Inflammatory macrophage (primary cell): ENCODE measurements at places on chromosomes 13 and 19.

GRCh38 chr19:12139269-12139668 is 881 bp downstream of the ZNF20 start:
- no peak for DNase-seq

DNA sequence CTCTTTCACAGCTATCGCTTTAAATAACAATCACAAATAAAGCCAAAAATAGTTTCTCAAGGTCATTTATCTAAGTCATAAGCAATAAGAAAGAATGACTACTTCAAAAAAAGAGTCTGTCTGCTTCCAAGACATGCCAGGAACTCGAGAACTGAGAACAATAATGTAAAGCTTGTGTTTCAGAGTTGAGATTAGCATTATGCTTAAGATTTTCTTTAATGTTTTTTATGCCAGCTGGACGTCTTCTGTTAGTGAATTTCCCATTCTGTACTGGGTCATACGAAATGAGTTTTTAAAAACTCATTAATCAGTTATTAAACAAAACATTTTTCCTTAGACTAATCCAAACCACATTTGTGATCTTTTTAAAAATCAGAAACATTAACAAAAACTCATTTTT is 3.2 kb upstream of the SPRYD7 start:
- DNase-seq, result no peak

GRCh38 chr13:46738766-46739165 is 58.2 kb downstream of the ESD start:
- no peak for DNase-seq

GRCh38 chr13:35598233-35598632 is 121.7 kb upstream of the MAB21L1 start:
- no peak for DNase-seq

DNA sequence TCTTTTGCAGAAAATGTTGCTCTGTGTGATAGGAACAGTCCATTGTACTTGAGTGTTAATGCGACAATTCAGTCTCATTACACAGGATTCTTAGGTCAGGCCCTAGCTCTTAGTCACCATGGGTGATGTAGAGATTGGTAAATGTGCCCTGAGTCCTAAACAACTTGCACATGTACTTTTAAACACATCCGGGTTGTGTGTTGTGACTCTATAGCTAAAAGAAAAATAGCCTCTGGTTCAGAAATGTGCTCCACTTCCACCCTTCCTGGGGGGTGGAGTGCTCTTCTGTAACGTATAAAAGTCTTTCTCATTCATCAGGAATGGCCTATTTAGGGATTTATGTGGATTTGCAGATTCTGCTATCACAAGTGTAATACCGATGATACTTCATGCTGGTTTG is 5.2 kb downstream of the SPATA13 start:
- DNase-seq, result no peak

- DNase-seq, result no peak
Observed at GRCh38 chr13:79522583-79522982, 41.6 kb downstream of the NDFIP2 start.

GRCh38 chr19:45423589-45424190 is at the start of gene ERCC1:
Gene ERCC1, minus strand, starts transcription at chr19:45423917. Its CDS starts 543 bp downstream, at chr19:45423374.
- DNase-seq, result peak; percentile 95

- DNase-seq, result no peak
Observed at GRCh38 chr19:45420356-45420755, 3.4 kb downstream of the ERCC1 start.

- no peak for DNase-seq
Observed at GRCh38 chr13:104831831-104832230, 1703.6 kb downstream of the EFNB2 start.

GRCh38 chr19:35105411-35106290 is 10.0 kb upstream of the FXYD3 start:
- no peak for DNase-seq

- peak; percentile 42 for DNase-seq
Observed at GRCh38 chr13:76724421-76724820, 161.8 kb downstream of the KCTD12 start.

DNA sequence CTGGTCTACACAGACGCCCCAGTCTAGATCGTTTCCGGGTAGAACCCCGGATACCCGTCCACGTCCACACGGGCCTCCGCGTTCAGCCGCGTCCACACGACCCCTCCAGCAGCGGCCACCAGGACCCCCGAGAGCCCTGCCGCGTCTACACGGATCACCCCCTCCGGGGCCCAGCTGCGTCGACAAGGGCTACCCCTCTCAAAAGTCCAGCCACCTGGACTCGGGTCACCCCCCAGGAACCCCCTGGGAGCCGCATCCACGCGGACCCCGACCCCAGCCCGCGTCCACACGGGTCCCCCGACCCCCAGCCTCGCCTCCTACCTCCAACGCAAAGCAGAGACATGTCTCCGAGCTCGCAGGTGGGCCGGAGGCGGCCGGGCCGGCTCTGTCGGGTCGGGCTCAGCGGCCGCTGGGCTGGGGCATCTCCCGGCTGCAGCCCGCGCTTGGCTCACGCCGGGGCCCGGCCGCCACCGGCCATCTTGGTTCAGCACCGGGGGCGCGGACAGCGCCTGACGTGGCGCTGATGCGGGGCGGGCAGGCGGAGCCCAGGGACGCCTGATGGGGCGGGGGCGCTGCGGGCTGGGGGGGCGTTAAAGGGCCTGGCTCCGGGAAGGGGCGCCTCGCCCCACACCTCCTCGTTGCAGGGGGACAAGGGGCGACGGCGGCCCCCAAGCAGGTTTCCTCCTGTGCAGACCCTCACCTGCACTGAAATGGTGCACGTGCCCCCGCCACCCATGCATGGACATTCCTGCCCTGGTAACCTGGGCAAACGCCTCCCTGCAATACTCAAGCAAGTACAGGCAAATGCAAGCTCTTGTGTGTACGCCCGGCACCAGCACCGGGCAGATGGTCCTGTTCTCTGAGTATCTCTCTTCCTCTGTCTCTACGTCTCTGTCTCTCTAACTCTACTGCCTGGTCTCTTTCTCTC is at the start of gene UNC13A:
Gene UNC13A (minus strand): TSS at position 498 of the 928 bp plus-strand sequence. CDS start 155 bp downstream, at position 343.
- peak; percentile 25 for DNase-seq

GRCh38 chr19:55301459-55302317 is 17.9 kb downstream of the BRSK1 start:
- DNase-seq, result peak; percentile 82

DNA sequence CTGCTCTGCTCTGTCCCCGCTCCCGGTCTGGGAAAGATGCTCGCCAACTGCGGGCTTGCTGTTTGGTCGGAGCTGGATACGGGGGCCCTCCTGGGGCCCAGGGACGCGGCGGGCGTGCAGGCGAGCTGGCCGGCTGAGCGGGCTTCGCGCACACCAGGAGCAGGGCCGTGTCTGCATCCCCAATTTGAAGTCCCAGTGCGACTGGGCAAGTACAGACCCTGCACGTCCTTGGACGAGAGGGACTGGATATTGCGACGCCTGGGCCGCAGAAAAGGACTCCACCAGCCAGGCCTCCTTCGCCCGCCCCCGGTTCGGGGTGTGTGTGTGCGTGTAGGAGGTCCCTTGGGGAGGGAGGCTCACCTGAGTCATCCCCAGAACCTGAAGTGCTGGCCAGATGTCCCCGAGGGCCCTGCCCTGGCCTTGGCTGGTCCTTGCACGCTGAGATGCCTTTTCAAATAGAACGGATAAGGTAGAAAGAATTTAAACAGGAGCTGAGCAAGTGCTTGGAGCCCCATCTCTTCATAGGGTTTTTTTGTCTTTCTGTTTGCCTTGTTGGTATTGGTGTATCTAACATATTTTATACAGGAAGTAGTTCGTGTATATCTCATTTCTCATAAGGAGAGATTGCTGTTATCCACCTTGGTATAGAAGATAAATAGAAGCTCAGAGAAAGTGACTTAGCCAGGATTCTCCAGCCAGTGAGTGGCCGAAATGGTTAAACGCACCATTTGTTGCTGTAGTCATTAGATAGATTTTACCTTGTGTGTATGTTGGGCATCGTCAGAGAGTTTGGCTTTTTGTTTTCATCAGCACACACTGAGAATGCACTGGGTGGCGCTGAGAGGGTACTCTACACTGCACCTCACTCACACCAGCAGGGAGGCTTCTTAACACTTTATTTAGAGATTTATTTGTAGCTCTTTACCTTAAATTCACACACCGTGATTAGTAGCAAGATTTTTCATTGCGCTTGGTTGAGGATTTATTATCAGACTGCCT is 1.1 kb downstream of the NAXD start:
- DNase-seq, result peak; percentile 21

- no peak for DNase-seq
Observed at GRCh38 chr13:99058527-99059495, 80.9 kb upstream of the DOCK9 start.

DNA sequence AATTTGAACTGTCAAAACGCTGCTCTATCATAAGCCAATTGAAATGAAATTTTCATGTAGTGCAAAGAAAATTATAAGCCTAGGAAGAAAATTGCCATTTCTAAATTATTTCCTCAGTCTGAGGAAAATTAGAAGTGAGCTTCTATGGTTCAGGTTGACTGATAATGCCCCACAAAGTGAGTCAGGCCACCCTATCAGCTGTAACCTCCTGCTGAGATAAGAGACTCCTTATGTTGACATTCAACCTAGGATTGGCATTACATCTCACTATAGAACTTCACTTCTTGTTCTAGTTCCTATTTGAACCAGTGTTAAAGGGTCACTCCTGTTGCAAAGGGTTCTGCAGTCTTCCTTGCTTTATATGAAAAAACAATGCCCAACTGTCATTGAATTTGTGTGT is 32.6 kb upstream of the RFC3 start:
- DNase-seq, result no peak

DNA sequence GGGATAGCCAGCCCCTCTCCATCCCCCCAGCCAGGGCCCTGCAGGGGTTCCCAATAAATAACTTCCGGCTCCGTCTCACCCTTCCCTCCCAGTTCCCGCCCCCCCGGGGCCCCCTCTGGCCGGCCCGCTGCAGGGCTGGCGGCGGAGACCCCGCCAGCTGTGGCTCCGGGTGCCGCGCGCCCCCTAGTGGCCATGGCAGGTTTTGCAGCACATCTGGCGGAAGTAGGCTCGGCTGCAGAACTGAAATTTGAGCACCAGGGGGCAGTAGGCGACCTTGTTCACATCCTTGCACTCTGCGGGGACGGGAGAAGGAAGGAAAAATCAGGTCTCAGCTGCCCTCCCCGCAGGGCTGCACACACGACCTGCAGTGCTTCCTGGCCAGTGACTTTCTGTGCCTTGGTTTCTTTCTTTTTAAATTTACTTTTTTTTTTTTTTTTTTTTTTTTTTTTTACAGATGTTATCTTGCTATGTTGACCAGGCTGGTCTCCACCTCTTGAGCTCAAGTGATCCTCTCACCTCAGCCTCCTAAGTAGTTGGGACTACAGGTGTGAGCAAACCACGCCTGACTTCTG is 3.6 kb upstream of the MYO1F start:
- DNase-seq, result peak; percentile 85

GRCh38 chr13:45799451-45799850 is 52.1 kb downstream of the SIAH3 start:
- DNase-seq, result no peak

DNA sequence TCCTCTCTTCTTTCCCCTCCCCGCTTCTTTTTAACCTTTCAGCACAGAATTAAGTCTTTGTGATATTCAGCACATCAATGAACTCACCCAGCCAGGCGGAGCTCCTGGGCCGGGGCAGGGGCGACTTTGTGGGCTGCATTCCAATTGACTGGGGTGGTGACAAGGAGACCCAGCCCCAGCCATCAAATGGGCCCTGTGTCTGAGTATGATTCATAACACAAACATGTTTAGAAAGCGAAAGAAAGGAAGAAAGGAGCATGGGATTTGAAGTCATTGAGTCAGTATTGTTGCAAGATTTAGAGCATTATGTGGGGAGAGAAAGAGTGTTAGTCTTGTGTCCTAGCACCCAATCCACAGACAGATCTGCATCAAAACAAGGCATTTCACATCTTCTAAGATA is 185.3 kb downstream of the LHFPL6 start:
- no peak for DNase-seq

DNA sequence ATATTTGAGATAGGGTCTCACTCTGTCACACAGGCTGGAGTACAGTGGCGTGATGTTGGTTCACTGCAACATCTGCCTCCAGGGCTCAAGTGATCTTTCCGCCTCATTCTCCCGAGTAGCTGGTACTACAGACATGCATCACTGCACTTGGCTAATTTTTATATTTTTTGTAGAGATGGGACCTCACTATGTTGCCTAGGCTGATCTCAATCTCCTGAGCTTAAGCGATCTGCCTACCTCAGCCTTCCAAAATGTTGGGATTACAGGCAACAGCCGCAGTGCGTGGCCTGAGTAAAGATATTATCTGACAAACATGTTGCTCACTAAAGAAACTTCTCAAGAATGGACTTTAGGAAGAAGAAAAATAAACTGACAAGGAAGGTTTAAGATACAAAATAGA is 125.4 kb upstream of the ABCC4 start:
- no peak for DNase-seq

GRCh38 chr13:111131611-111132010 is 16.5 kb downstream of the ARHGEF7 start:
- no peak for DNase-seq

DNA sequence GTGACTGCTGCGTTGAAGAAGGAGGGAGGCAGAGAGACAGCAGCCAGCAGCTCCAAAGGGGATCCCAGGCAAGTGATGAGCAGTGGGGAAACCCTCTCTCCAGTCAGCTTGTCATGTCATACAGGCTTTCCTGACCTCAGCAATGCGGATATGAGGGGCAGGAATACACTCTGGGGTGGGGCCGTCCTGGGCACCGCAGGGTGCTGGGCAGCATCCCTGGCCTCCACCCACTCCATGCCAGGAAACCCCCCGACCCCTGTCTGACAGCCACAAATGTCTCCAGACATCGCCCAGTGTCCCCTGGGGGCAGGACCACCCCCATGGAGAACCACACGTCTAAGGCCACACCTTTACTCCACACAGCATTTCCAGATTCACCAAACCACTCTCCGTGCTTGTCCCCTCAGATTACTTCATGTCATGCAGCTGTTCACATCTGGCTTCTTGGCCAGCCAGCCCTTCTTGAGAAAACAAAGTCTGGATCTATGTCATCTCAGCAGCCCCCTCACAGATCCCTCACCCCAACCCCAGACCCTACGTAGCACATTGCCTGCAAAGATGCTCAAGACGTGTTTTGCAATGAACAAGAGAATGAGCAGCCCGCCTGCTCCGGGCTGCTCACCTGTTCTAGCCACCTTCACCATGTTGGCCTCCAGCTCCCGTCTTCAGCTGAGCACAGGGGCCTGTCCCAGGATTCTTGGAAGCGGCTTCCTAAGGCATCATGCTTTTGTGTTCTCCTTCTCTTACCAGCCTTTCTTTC is 46.5 kb downstream of the RFX2 start:
- no peak for DNase-seq

DNA sequence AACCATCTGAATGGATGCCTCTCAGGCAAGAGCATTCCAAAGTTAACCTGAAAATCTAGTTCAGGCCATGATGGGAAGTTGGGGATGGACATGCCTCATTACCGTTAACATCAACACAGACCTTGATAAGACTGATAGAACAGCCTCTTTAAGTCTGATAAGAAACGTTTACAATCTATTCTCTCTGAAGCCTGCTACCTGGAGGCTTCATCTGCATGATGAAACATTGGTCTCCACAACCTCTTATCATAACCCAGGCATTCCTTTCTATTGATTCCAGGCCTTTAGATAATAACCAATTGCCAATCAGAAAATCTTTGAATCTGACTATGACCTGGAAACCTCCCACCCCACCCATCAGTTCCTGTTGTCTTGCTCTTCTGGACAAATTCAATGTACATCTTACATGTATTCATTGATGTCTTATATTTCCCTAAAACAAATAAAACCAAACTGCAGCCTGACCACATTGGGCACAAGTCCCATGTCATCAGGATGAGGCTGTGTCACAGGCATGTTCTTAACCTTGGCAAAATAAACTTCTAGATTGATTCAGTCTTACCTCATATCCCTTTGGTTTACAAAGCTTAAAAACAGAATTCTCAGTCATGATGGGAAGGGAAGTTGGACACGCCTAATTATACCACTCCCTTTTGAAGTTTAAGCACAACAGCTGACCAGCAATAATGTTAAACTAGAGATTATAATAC is 843.8 kb upstream of the SPRY2 start:
- no peak for DNase-seq

GRCh38 chr13:98751861-98752466 is 508 bp downstream of the SLC15A1 start:
- no peak for DNase-seq
